ENCODE measurements at places on chromosomes 16 and 17.

- no peak for DNase-seq
Measured at GRCh38 chr17:63665527-63666214, 34.3 kb downstream of the LIMD2 start.

GRCh38 chr17:8413328-8413727, 15.7 kb upstream of the RNF222 start:
- DNase-seq: no peak

GRCh38 chr17:3594051-3594800, 15.0 kb downstream of the TRPV1 start:
- no peak for DNase-seq

GRCh38 chr17:1598399-1599095, 30.1 kb downstream of the SLC43A2 start:
- DNase-seq: no peak

DNA sequence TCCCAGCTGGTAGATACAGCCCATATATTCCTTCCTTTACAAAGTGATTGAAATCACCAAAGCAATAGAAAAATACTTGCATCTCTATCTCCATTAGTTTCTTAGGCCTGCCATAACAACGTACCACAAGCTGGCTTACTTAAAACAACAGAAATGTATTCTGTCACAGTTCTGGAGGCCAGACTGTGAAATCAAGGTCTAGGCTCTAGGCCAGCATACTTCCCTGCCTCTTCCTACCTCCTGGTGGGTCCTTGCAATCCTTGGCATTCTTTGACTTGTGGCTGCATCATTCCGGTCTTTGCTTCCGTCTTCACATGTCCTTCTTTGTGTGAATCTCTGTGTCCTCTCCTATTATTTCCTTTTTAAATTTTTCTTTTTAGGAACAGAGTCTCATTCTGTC, 62.5 kb downstream of the ERCC4 start:
- DNase-seq: no peak

DNA sequence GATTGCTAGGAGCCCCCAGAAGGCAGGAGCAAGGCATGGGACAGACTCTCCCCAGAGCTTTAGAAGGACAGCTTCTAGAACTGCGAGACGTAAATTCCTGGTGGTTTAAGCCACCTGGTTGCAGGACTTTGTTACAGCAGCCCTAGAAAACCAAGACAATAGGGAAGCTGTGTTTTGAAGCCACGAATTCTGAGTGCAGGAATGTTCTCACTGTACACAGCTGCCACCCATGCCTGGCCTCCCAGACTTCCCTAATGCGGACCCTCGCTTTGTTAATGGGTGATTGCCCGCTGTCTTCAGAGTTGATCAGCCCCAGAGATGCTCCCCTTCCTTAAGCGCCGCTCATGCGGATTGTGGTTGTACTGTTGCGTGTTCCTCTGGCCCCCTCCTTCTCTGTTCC, 177.1 kb downstream of the MSI2 start:
- no peak for DNase-seq

GRCh38 chr17:55398689-55399088, 22.9 kb downstream of the MMD start:
- DNase-seq: no peak

- peak; percentile 81 for DNase-seq
Measured at GRCh38 chr17:8056232-8056975, 17.5 kb downstream of the ALOX15B start.

GRCh38 chr17:40562838-40563219, 2.4 kb downstream of the CCR7 start:
- no peak for DNase-seq

DNA sequence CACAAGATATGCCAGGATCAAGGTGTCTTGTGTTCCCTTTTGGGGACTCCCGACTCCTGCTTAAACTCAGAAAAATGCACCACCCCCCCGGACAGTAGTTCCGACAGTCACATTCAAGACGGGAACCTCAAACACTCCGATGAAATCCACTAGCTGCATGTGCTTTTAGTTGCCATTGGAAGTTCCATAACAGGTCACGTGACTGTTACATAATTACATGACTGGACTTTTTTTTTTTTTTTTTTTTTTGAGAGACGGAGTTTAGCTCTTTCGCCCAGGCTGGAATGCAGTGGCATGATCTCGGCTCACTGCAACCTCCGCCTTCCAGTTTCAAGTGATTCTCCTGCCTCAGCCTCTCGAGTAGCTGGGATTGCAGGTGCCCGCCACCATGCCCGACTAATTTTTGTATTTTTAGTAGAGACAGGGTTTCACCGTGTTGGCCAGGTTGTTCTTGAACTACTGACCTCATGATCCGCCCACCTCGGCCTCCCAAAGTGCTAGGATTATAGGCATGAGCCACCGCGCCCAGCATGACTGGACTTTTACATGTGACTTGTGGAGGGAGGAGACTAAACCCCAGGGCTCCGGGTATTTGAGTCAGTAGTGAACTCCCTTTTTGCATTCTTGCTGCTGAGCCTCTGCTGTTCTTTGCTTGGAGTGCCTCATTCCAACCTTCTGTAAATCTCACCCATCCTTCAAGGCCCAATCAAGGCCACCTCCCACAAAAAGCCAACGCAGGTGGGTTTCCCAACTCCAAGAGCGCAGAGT, 1.6 kb downstream of the SIRT7 start:
- DNase-seq: no peak

GRCh38 chr17:37019117-37019740, 70.5 kb downstream of the AATF start:
- no peak for DNase-seq

DNA sequence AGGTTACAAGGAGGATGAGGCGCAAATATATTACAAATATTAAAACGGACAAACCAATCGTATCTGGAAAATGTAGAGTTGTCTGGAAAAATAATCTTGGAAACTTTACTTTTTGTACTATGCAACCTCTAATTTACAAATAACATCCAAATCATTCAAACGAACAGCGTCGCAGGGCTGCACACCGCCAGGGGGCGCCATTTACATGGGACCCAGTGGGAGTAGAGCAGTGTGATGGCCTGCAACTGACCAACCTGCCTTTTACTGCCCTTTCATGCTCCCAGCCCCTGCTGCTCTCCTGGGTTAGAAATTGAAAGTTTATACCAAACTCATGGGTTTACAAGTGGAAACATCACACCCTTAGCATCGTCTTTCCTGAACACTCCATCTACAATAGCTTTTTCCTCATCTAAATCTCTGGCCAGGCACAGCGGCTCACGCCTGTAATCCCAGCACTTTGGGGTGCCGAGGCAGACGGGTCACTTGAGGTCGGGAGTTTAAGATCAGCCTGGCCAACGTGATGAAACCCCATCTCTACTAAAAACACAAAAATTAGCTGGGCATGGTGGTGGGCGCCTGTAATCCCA, 10.0 kb downstream of the PITPNC1 start:
- DNase-seq: peak; percentile 68

- no peak for DNase-seq
Measured at GRCh38 chr17:75061618-75062017, 14.6 kb downstream of the KCTD2 start.

- DNase-seq: no peak
Measured at GRCh38 chr16:88691924-88692560, 5.7 kb upstream of the SNAI3 start.

- DNase-seq: no peak
Measured at GRCh38 chr16:27691721-27692120, 141.8 kb downstream of the KATNIP start.

DNA sequence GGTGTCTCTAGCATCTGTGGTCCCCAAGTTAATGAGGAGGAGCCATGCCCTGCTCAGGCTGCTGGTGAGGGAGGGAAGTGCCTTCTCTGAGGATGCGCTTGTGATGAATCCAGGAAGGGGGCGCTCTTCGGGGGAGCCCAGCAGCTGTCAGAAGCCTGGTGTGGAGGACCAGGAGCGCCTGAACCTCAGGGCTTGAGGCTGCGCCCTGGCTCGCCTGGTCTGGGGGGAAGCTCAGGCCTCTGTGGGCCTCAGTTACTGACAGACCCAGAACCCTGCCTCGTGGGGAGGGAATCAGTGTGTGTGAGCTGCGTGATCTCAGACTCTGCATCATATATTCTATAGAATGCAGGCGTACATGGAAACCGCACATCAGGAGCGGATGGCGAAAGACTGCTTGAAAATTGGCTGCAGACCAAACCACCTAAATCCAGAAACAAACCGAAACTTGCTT, 126.1 kb downstream of the SEC14L1 start:
- no peak for DNase-seq

- no peak for DNase-seq
Measured at GRCh38 chr17:80393961-80394360, 21.0 kb upstream of the ENDOV start.

- DNase-seq: no peak
Measured at GRCh38 chr17:2240541-2240940, 63.0 kb downstream of the SMG6 start.

DNA sequence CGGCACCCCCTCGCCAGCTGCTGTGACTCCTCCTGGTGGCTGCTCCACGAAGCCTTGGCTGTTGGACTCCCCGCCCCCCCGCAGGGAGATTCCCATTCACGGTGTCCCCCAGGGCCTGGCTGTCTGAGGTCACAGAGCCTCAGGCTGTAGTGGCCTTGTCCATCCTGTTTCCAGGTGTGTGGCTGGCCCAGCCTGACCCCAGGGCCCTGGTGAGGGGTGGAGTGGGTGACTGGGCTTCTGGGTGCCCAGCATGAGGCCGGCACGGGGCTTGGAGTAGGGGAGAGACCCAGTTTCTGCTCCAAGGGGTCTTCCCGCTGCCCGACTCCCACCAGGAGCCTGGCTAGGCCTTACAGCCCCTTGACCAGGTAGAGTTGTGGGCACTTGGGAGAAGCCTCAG, 10.4 kb downstream of the PRSS27 start:
- no peak for DNase-seq

DNA sequence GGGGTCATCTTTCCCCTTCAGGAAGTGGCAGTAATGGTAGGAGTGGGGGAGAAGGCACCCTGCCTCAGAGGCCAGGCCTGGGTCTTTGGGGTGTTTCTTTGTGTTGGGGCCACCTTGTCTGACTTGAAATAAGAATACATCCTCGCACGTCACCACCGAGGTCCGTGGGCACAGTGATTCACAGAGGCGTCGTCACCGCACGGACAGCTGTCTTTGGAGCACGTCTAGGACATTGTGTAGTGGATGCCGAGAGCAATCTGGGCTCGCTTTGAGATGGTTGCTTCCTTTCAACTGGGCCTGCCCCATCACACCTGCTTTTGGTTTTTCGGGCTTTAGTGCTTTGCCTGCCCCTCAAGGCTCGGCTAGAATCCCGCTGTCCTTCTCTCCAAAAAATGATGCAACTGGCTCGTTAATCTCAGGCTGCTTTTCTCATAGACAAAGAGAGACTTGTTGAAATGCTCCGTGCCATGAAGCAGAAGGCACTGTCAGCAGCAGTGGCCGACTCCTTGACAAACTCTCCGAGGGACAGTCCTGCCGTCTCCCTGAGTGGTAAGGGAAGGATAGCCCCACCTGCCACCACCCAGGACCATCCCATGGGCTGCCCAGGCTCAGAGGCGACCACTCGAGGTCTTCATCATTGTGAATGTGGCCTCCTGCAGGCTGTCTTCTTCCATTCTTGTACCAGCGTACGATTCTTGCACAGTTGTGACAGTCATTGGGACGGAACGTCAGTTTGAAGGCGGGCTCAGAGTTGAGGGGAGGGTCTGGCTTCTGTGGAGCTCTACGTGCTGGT, 24.0 kb downstream of the GINS2 start:
- DNase-seq: no peak

GRCh38 chr17:34203018-34203638, 52.0 kb upstream of the CCL2 start:
- no peak for DNase-seq

DNA sequence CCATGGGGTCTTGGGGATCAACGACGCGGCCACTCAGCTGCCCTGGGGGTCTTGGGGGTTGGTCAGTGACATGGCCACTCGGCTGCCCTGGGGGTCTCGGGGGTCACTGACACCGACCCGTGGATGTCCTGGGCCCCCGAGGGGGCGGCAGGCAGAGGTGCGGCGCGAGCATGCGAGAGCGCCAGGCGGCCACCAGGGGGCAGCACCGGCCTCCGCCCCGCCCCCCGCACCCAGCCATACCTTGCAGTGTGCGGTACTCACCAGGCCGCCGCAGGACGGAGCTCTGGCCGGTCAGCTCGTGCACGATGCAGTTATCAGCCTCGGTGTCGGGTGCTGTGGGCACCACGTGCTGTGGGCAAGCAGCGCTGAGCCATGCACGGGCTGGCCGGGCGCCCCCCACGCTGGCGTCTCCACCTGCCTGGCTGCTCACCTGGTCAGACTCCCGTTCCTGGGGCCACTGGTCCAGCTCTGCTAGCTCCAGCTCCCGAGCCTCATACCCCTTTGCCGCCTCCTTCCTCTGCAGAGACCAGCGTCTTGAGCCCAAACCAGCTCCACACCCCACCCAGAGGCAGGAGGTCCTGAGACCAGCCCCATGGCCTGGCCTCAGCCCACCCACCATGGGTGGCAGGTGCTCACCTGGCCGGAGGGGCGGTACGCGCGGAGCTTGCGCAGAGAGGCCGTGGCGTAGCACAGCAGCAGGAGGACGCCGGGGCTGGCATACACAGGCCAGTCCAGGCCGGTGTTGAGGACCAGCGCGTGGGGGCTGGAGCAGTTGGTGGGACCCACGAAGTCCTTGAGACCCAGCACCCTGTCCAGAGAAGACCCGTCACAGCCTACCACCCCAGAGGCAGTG, 31.2 kb downstream of the CTU2 start:
- peak; percentile 29 for DNase-seq

DNA sequence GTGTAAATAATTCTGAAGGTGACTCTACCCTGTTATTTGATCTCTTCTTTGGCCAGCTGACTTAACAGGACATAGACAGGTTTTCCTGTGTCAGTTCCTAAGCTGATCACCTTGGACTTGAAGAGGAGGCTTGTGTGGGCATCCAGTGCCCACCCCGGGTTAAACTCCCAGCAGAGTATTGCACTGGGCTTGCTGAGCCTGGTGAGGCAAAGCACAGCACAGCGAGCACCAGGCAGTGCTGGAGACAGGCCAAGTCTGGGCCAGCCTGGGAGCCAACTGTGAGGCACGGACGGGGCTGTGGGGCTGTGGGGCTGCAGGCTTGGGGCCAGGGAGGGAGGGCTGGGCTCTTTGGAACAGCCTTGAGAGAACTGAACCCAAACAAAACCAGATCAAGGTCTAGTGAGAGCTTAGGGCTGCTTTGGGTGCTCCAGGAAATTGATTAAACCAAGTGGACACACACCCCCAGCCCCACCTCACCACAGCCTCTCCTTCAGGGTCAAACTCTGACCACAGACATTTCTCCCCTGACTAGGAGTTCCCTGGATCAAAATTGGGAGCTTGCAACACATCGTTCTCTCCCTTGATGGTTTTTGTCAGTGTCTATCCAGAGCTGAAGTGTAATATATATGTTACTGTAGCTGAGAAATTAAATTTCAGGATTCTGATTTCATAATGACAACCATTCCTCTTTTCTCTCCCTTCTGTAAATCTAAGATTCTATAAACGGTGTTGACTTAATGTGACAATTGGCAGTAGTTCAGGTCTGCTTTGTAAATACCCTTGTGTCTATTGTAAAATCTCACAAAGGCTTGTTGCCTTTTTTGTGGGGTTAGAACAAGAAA, 5.1 kb downstream of the STH start:
- no peak for DNase-seq

DNA sequence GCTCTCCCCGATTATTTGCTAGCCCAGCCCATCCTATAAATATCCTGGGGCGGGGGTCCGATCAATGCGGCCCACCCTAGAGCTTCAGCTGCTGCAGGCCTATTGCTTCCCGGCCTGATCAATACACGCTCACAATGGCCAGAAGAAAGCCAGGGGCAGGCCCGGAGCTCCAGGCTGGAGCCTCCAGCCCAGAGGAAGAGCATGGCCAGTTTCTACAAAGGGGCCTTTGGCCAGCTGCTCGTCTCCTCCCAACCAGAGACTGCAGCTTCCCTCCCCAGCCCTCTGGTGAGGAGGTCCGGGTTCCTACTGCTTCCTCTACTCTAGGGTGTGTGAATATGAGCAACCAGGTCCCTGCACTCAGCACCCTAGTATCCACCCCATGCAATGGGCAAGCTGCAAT, 36.7 kb downstream of the SALL1 start:
- DNase-seq: no peak

Measured in NCI-H146 (cell line).